ENCODE measurements at places on chromosomes 11 and 22.

- DNase-seq = peak; percentile 83
Observed at GRCh38 chr11:46273511-46274205, 3.8 kb upstream of the CREB3L1 start.

- DNase-seq = no peak
Observed at GRCh38 chr22:32218470-32218869, 13.6 kb upstream of the RFPL2 start.

- no peak for DNase-seq
Observed at GRCh38 chr11:70265341-70265740, 5.1 kb upstream of the PPFIA1 start.

DNA sequence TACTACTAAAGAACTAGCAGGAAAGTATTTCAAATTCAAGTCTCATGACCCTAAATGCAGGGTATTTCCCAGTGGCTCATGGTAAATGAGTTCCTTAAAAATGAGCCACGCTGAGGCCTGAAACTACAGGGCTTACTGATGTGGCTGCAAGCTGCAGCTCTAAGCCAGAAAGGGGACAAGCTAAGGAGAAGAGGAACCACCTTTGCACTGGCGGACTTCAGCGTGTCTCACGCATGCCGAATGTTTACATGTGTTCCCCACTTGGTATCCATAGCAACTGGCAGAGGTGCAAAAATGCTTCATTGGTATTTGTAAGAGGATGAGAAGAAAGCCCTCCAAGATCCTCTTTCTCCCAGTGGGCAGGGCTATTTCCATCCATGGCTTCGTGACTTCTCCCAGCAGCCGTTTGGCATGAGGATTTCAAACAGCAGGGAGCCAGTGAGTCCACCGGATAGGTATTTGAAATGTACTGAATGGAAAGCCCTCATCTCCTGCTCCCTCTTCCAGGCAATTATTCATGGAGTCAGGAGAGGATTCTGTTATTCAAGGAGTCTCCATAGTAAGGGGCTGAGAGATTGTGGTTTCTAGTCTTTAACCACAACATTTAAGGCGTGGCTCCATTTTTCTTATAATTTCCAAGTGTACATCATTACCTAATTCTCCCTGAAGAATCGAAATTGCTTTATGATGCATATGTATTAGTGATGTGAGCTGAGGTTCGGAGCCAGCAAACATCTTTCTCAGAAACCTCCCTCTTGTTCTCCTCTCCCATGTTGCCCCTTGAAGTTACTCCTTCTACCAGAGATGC is 55.3 kb upstream of the CD44 start:
- no peak for DNase-seq

DNA sequence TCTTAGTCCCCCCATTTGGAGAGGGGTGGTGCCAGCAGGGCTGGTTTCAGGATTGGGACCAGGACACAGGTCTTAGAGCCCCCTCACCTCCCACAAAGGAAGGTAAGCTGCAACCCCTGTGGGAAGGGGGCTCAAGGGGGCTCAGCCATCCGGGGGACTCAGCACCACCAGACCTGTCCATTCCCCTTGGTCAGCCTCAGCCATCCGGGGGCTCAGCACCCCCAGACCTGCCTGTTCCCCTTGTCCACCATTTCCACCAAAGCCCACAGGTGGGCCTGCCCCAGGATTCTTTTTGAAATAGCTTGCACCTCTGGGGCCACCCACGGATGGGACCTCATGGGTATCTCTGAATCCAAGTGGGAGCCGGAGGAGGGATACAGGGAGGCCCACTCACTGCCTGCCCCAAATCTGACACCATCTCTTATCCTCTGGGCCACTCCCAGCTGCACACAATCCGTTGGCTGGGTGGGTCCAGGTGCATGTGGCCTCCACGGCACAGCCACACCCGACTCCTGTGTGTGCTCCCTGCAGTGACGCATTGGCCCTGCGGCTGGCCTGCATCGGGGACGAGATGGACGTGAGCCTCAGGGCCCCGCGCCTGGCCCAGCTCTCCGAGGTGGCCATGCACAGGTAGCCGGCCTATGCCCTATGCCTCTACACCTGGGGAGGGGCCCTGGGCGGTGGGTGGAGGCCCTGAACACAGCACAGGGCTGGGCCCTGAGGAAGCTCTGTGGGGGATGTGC is 15.9 kb downstream of the MCAT start:
- no peak for DNase-seq

- no peak for DNase-seq
Observed at GRCh38 chr11:109604481-109605400, 182.8 kb downstream of the C11orf87 start.

GRCh38 chr11:41497974-41498373 is 38.5 kb upstream of the LRRC4C start:
- DNase-seq = peak; percentile 7
